ENCODE measurements at places on chromosomes 6 and 20.

DNA sequence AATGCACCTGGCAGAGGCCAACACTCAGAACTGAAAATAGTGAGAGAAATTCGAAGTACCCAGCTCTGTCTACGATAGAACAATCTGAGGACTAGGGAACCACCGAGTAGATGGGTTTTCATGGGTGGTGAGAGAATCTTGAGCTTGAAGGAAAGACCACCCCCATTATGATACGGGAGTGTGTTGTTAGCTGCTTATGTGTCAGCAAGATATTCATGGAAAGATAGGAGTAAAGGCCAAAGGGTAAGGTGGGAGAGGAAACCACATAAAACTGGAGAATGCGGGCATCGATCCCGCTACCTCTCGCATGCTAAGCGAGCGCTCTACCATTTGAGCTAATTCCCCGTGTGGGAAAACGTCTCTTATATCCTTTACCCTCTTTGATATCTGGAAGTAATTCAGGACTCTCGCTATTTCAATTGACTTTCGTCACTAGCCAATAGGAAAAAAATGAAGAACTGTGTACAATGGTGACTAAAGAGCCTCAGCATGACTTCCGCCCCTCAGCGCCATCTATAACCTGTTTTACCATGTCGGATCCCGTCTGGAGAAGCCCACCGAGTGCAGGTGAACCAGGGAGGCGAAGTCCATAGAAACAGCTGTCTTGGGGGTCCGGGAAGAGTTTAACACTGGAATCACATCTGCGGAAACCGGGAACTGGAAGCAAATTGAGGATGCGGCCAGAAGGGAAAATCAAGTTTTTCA, 25.0 kb upstream of the ABT1 start:
- peak; percentile 95 for DNase-seq

DNA sequence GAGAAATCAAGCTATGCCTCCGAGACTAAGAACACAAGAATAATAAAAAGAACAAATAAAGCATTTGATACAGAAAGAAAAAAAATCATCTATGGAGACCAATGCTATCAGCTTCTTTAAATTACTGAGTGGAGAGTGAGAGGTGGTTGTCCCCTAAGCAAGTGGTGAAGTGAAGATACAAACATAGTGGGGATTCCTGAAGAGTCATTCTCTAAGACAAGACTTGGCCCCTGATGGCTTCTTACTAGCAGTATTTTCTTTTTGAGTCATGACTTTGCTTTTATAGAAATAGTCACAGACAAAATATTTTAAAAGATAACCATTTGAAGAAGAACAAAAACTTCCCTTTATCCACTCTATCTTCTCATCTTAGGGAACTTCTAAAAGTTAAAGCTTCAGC, 261.4 kb upstream of the PRDM1 start:
- DNase-seq = peak; percentile 9

DNA sequence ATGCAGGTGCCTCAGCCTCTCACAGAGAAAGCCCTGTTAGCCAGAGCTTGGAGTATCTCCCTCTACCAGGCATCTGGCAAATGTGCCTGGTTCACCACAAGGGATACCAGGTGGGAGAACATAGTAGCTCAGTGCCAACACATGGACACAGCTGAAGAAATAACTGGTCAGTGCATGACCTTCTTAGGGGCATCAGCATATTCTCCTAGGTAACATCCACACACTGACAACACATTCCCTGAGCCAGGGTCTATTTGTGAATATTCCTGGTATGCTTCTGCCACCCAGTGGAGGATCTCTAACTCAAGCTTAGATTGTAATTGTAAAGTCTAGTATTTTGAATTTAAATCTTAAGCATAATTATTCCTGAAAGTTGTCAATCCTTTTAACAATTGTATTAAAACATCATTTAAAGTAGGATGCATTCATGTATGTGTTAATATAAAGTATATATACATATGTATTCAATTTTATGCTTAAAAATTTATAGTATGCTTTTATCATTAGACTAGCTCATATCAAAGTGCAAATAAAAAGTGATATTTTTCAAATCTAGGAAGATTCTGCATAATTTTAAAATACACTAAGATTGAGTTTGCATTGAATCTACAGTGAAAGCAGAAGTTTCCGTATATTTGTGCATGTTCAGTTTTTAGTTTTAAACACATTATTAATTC, 45.3 kb upstream of the COL21A1 start:
- DNase-seq = peak; percentile 65

DNA sequence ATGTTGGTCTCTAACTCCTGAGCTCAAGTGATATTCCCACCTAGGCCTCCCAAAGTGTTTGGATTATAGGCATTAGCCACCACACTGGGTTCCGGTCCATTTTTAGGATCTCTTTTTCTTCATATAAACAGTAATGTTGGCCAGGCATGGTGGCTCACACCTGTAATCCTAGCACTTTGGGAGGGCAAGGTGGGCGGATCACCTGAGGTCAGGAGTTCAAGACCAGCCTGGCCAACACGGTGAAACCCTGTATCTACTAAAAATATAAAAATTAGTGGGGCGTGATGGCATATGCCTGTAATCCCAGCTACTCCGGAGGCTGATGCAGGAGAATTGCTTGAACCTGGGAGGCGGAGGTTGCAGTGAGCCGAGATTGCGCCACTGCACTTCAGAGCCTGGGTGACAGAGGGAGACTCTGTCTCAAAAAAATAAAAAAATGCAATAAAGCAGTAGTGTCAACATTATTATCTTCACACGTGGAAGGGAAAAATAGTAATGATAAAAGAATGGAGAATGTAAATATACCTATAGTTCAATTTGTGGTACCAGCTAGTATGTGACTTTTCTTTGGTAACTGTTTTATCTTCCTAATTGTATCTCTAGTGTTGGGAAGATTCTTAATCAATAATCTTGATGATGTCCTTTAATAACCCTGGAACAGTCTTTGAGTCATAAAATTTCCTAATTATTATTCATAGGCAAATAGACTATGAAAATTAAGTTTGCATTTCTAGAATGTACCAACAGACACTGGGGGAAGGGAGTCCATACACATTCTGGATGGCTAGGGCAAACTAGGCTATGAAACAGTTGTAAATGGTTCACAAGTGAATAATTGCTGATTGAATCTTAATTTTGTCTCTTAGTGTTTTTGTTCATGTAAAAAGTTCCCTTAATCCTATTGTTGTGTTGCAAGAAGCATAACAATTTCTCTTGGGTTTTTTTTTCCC, 3.6 kb downstream of the PARD6B start:
- no peak for DNase-seq

GRCh38 chr6:33708516-33709204, 2.8 kb downstream of the UQCC2 start:
- DNase-seq = no peak

DNA sequence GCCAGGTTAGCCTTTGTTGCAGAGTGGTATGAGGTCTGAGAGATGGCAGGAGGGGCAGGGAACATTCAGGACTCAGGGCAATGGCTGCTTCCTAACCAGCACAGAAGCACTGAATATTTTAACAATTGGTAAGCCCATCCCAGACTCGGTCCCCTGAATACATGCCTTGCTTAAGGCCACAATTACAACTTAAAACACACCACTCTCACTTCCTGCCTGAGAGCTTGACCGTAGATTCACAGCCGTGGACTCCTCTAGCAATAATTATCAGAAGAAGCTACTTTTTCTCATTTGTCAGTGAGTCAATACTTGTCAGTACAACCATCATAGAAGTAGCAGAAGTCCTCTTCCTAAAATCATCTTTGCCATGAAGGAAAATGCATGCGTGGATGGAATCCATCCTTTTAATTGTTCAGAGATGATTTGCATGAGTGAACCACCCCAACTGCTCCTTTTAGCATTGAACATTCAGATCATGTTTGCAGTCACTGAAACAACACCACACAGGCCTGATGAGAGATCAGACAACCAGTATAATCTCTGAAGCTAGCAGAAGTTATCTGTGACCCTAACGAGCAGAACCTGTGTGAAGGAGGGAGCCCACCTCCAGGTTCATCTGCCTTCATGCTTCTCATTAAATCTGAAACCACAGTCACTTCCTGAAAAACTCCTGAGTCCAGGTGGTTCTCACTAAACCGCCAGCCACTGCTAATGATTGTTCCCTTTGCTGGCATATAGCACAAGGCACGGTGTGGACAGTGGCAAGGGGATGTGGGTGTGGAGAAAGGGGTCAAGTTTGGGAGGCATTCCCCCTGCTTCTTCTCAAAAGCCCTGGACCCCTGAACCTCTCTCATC, 333.9 kb upstream of the CNR1 start:
- DNase-seq = no peak

GRCh38 chr20:57317789-57318371, 11.7 kb upstream of the SPO11 start:
- DNase-seq = no peak

Data from kidney glomerular epithelial cell (primary cell).